ENCODE measurements at places on chromosomes 5 and 9. TPM values are rescaled to one million over a fixed set of nuclear protein-coding genes. Genes with fewer than 3 reads are reported as not detected.

The PCDHGA1 gene
- total RNA-seq: 0.51 TPM

- no peak for DNase-seq
Observed at GRCh38 chr5:110879675-110880074, 140.9 kb downstream of the SLC25A46 start.

GRCh38 chr5:60568646-60569045, 131.3 kb downstream of the DEPDC1B start:
- no peak for DNase-seq

DNA sequence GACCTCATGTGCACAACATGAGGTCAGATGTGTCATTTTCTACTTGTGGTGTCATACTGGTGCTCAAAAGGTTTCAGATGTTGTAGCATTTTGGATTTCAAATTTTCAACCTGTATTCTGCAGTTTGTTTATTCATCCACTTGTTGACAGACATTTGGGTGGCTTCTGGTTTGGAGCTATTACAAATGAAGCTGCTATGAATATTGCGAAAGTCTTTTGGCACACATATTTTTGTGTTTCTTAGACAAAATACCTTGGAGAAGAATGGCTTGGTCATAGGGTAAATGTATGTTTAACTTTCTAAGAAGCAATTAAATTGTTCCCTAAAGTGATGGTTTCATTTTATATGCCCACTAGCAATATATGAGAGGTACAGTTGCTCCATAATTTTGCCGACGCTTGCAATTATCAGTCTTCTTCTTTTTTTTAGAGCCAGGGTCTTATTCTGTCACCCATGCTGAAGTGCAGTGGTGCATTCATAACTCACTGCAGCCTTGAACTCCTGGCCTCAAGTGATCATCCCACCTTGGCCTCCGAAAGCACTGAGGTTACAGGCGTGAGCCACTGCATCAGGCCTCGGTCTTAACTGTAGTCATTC, 70.7 kb upstream of the TRPC7 start:
- DNase-seq: no peak

DNA sequence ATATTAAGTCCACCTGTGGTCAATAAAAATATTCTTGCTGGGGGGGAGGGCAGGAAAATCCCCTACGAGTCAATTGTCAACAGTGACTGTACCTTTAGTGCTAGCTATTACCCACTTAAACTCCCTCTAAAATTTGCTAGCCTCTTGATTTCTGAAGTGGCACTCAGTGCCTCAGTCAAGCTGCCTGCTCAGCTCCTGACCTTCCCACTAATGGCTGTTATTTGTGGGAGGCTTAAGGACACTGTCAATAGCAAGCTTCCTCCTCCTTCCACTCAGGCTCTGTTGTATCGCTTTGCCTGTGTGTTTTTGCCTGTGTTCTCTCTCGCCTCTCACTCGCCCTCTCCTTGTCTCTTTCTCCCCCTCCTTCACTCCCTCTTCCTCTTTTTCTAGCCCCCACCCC, 140.8 kb downstream of the BNC2 start:
- DNase-seq: no peak

DNA sequence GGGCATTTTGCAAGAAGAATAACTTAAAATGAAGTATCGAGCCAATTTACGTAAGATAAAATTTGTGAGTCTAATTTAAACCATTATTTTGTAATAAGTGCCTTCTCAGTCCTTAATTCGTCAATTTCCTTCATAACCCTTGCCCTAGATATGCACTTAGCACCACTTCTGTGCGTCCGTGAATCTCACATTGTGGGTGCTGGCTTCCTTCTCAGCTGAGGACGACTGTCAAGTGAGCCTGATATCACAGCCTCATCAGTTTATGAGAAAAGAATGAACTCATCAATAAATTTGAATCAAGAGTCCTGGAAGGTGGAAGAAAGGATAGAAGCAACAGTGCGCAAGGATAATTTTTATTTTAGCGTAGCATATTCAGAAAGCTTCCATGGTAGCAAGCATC, 64.5 kb downstream of the MARCHF11 start:
- no peak for DNase-seq

DNA sequence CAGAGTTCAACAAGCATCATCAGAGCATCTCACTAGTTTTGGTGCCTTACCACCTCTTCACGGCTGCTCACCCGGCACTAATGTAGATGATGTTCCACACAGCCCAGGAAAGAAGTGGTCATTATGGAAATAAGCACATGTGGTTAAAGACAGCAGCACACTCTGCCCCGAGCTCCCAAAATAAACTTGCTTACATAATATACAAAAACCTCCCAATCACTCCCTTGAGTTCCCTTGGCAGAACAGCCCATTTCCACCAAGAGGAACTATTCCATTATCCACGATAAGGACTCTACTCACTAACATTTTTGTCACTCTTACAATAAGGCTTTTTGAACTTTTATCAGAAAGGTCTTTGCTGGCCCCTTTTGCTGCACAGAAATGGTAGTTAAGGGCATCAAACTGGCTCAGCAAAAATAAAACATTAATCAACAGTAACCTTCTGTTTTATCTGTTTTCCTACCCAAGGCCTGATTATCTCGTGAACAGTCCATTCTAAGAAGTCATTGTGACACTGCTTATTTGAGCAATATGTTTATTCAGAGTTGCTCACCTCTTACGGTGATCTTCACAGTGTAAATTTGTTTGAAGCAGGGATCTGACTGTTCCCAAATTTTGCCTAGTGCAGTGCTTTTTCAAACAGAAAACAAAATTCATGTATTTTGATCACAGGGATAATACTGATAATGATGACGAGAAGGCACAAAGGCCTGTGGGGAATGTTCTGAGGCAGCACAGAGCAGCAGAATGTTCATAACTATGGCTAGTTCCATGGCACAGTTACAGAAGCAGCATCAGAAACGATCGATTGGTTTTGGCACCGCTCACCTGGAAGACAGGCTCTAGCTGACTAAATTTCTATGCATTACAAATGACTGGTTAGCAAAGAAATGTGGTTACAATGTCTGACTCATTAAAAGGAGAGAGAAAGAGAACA, 399.8 kb upstream of the PIK3R1 start:
- no peak for DNase-seq

DNA sequence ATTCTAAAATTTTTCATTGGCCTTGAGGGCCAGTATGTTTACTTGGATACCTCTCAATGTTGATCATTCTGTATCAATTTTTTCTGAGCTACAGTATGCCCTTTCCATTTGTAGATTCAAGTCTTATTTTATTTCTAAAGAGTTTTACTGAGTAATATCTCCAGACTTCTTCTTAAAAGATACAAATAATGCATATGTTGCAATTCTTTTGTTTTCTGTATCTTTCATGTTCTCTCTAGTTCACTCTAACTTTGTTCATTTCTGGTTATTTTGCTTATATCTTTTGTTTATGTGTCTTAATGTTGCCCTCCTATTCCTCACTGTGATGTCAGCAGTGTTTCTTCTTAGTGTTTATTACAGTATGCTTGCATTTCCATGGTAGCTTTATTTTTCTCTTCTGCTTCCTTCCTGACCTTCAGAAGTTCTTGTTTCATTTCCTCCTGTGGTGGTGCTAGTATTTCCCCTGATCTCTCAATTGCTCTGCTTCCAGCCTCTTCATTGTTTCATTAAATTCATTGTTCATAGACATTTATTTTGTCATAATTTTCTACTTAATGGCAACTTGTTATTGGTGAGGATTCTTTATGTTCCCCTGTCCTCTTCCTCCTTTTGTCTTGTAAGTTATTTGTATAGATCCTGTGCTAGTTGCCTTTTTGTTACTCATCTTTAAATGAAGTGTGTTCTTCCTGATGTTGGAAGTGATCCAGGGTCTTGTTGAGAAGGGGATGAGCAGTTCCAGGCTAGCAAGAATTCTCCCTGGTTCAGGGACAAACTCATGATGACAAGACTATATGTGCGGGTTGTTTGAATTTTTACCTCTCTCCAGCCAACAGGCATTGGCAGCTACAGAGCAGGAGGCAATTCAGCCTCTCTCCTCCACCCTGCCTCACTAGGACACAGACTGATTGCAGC, 160.8 kb downstream of the DEPDC1B start:
- no peak for DNase-seq

DNA sequence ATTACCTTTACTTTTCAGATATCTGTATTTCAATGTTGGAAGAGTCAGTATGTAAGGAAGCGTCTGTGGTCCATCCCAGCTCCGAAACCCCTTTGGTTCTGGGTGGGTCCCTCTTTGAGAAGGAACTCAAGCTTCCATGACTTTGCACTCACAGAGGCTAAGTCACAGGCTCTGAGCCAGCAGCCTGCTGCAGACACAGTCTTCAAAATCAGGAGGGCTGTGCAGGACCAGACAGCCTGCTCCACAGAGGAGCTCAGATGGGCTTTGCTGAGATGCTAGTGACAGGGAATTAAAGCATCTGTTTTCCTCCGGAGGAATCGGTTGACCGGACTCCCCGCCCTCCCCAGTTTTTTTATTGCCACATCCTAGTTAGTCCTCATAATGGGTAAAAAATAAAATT, 126.4 kb upstream of the ICE1 start:
- DNase-seq: no peak

DNA sequence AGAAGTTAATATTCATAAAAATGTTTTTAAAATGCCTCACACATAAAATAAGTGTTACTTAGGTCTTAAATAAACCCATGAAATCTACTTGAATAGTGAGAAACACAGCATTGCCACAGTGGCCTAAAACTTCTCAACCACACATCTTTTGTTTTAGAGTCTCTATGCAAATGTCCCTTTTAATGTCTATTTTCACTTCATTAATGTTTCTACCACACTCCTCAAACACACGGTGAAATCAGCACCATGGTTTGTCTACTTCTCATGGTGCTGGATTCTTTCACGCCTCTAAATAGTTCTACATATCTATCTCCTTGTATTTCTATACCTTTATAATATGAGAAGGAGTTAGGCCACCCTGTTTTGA, 111.2 kb downstream of the EDIL3 start:
- no peak for DNase-seq

DNA sequence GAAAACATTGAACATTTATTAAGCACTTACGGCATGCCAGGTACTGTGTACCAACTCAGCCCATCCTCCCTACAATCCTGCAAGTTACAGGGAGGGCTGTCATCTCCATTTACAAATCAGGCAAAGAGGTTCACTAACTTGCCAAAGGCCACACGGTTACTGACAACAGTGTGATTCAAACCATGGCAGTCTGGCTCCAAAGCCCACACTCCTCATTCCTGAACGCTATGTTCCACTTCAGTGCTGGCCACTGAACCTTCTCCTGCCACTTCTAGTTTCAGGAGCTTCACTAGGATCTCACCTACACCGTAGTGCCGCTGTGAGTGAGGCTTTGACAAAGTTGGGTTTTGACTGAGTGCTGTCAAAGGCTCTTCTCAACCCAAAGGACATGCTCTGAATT, 7.2 kb upstream of the LIFR start:
- DNase-seq: no peak

Data from H4 (cell line).